ENCODE measurements at places on chromosomes 1 and 21. TPM values are rescaled to one million over a fixed set of nuclear protein-coding genes. Genes with fewer than 3 reads are reported as not detected.

GRCh38 chr21:25818551-25818950 lies 83.8 kb downstream of the GABPA start:
- DNase-seq = no peak

DNA sequence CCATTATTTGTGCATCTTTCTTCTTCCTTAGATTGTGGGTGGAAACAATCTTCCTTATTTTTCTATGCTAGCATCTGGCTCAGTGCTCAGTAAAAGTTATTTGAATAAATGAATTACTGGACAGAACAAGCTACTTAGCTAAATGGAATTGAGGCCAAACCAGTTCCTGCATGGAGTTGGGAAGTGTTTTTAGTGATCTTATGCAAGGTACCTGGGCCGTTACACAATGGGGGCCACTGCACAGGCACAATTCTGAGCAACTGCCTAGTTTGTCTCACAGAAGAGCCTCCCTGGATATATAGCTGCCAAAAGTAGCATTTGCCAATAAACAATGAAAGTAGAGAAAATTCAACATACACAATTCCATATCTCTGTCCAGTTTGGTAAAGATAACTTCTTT lies 27.0 kb upstream of the SERBP1 start:
- no peak for DNase-seq

DNA sequence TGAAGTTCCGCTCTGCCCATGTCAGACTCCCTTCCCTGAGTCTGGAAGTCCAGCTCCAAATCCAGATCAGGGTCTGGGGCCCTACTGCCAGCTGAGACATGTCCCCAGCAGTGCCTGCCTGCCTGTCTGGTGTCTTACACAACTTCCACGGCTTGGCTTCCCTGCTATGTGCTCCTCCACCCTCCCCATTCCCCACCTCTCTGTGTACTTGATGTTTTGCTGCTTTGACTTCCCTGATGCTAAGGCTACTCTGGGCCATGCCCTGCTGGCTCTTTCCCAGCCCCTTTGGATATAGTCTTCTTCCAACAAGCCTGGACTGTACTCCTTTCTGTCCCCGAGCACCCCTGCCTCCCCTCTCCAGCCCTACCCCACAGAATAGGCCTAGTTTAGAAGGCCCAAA lies 7.3 kb downstream of the GJA5 start:
- DNase-seq = no peak

DNA sequence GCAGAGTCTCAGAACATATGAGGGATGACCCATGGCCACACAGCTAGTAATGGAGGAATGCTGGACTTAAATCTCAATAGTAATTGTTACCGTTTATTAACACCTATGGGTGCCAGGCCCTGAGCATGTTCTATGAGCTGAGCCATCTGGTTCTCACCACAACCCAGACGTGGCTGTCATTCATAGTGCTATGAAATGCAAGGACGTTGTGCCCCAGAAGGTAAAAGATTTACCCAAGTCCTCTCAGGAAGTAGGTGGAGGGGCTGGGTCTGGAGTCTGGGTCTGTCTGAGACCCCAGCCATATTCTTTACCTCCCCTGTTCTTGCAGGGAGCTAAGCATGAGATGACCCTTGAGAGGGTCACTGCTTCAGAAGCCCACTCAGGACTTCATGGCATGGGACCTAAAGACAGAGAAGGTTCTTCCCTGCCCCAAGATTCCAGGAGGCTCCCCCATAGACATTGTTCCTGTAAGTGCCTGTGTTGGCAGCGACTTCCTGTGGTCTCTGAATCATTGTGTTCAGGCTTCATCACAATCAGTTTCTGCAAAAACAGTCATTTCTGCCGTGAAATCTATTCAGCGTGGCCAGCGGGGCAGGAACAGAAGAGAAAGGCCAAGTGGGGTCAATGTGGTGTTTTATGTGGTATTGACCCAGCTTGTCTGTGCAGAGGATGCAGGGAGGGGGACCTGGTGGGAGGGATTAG lies 475.4 kb downstream of the PTPRU start:
- no peak for DNase-seq

GRCh38 chr1:98099501-98099900 lies 178.7 kb upstream of the DPYD start:
- DNase-seq = no peak

DNA sequence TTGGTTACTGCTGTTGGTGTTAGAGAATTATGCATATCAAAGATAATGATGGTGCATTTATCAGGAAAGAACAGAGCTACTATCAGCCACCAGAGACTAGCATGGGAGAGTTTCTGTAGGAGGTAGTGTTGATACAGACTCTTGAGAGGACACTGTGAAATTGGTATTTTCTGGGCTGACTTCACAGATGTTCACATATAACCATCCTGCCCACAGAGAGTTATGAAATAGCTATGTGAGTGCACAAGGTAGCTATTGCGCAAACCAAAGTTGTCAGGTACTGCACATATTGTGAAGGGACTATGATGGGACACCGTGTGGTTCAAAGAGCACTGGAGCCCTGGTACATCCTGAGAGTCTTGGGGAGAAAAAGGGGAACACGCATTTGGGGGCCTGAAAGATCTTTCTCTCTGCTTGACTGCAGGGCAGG lies 1.4 kb upstream of the TLCD4 start:
- no peak for DNase-seq

- no peak for DNase-seq
These were observed 10.0 kb upstream of the RYR2 start for GRCh38 chr1:237032029-237032428.

DNA sequence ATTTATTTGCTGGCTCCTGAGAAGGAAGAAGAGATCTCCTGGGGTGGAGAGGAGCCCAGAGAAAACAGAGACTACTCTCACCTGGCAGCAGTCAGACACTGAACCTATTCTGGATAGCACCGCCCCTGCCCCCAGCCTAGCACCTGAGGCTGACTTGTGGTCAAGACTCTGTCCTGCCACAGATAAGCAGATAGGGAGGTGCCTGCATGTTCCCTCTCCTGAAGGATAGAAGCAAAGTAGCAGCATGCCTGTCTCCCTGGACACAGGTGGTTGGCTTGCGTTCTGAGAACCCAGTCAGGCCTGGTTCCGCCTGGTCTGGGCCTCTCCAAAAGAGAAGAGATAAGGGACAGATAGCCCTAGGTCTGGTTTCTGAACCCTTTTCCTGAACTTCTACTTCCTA lies 1.3 kb upstream of the EFNA3 start:
- no peak for DNase-seq

- DNase-seq = no peak
These were observed 78.4 kb downstream of the HS2ST1 start for GRCh38 chr1:86992861-86993260.

- DNase-seq = no peak
These were observed 269.0 kb downstream of the LTN1 start for GRCh38 chr21:28723646-28724045.

DNA sequence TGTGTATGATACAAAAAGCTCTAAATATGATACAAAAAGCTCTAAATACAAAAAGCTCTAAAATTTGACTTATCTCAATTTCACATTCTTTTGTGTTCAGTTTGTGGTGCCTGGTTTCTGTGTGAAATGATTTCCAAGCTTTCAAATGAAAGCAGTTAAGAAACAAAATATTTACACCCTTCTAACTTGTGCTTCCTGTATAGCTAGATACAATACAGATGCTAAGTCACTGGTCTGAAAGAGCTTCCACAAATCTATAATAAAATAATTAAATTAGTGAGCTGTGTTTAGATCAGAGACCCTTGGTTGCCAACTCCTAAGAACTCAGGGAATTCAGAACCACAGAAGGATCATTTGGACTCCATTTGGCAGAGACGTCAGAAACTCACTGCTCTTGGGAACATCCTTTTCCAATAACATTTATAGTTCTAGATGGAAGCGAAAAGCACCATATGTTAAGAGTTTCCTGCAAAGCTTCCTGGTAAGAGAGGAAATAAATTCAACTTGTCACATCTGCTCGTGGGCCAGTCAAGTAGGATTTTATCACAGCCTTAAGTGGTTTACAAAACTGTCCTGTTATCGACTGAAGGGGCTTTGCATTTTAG lies 1079.1 kb downstream of the ADGRL2 start:
- no peak for DNase-seq

- DNase-seq = no peak
These were observed 122.8 kb upstream of the GPR52 start for GRCh38 chr1:174324939-174325338.

DNA sequence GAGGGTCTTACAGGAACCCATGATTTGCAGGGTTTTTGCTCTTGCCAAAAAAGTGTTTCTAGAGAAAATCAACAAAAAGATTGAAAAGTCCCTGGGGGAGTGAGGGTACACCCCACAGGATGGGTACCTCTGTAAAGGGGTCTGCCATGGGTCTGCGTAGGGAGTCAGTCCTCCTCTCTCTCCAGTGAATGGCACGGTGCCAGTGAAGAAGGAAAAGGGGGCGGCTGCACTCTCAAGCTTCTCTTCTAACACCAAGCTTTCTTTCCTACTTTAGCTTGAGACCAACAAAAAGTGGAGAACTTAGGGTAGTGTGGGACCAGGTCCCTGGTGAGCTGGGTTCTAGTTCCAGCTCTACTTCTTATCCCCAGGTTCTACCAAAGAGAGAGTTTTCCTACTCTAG lies 87.4 kb downstream of the GLUL start:
- DNase-seq = no peak

- no peak for DNase-seq
These were observed 257.6 kb upstream of the USP24 start for GRCh38 chr1:55472784-55473183.

DNA sequence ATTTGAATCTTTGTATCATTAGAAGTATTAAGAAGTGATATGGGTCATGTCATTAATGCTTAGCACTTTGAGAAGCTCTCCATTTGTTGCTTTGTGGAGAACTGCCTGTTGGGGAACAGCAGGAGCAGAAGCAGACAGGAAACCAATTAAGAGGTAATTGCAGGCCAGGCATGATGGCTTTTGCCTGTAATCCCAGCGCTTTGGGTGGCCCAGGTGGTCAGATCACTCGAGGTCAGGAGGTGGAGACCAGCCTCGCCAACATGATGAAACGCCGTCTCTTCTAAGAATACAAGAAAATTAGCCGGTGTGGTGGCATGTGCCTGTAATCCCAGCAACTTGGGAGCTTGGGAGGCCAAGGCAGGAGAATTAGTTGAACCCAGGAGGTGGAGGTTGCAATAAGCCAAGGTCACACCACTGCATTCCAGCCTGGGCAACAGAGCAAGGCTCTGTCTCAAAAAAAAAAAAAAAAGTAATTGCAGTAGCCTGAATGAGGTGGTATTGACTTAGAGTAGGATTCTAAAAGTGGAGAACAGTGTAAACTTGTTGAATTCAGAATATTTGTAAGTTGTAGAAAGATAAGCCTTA lies 57.8 kb upstream of the FASLG start:
- no peak for DNase-seq

- no peak for DNase-seq
These were observed 4.9 kb upstream of the CORT start for GRCh38 chr1:10444795-10445397.

DNA sequence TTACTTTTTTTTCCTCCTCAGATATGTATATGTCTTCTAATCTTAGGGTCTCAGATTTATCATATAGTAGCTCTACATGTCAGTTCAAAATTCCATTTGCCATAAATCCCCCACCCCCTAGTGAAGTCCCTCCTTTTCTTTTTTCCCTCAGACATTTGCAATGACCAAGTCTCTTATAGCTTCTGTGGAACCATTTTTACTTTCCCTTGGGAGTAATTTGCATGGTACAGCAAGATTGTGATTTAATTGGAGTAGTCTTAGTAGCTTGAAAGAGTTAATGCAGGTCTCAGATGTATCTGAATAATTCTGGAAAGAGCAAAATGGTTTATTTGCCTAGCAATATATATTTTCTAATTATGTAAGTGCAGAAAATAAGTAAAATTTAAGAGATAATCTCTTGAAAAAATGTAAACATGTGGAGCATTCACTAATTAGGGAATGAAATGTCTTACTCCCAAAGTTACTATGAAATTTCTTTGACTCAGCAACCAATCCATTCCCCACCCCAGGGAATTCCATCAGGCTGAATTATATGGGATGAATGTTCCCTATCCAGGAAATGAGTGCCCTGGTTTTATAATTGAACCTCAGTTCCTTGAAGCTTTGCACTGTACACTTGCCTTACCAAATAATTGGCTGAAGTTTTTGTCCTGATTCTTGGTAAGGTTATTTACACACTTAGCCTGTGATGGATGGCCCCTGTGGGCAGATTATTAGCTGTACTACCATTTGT lies 267.0 kb downstream of the DNM3 start:
- DNase-seq = no peak

DNA sequence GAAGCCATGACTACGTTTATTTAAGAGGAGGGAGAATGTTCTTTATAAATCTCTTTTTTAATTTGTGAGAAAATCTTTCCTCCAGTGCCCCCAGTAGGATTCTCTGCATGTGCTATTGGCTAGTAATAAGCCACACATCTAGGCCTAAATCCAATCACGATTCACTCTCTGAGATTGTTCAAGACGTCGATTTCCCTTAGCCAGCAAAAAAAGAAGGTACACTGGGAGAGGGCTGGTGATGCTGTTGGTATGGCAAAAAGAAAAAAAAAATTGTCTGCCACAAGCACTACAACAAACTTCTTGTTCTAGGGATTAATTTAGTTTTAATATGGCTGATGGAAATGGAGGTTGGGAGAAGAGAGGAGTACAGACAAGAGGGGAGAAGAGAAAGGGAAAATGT lies 130.5 kb upstream of the MROH9 start:
- no peak for DNase-seq

GRCh38 chr1:112718691-112719418 lies 3.7 kb upstream of the PPM1J start:
- no peak for DNase-seq

DNA sequence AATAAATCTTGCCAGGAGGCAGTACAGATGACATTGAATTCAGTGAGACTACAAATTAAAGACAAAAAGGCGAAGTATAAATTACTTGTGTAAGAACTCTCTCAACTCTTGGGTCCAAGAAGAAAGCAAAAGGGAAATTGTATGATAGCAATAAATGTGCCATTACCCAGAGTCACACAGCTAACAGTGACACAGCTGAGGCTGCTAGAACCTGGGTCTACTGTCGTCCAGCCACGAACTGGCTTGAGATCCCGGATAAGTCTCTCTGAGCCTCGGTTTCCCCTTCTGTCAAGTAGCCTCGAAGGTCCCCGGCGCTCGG lies 362 bp upstream of the ROR1 start:
- DNase-seq = no peak

GRCh38 chr1:70922196-70922595 lies 125.4 kb downstream of the PTGER3 start:
- no peak for DNase-seq

PPIH gene
- polyA plus RNA-seq = 36.1 TPM

KDF1 gene
- polyA plus RNA-seq = 0.06 TPM

BARHL2 gene
- polyA plus RNA-seq = not detected

ESRRG gene
- polyA plus RNA-seq = 0.22 TPM

SLAMF9 gene
- not detected for polyA plus RNA-seq

PCP4 gene
- polyA plus RNA-seq = not detected

HES5 gene
- not detected for polyA plus RNA-seq

DMBX1 gene
- not detected for polyA plus RNA-seq

NUF2 gene
- polyA plus RNA-seq = 8.1 TPM

TRIM67 gene
- not detected for polyA plus RNA-seq

MXRA8 gene
- 275 TPM for polyA plus RNA-seq

Measured in AG04450 (cell line).